ENCODE measurements at places on chromosomes 1 and 21. TPM values are rescaled to one million over a fixed set of nuclear protein-coding genes. Genes with fewer than 3 reads are reported as not detected.

KCNE2 gene
- not detected for total RNA-seq

DNA sequence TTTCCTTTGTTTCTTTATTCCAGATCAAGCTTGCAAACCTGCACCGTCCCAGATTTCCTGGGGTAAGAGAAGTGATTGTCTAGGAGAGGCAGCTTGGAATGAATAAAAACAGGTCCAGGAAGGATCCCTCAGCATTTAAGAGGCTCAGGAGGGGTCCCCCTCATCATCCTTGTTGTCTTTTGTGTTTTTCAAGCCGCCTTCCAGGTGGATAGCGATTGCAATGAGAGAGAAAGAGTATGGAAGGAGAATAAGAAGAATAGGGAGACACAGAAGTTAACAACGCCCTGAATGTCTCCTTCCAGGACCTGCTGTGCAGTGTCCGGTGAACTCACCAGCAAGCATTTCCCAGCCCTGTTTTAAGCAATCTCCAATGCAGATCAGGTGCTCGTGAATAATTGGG, 8.5 kb downstream of the ERG start:
- H3K4me1 ChIP-seq = peaks cover 19% of the 10 kb centered on the region
- H3K4me3 ChIP-seq = no peak overlapping the region
- no peaks in the 10 kb centered on the region for H3K27me3 ChIP-seq
- DNase-seq = no peak
- no peak overlapping the region for H3K27ac ChIP-seq

DNA sequence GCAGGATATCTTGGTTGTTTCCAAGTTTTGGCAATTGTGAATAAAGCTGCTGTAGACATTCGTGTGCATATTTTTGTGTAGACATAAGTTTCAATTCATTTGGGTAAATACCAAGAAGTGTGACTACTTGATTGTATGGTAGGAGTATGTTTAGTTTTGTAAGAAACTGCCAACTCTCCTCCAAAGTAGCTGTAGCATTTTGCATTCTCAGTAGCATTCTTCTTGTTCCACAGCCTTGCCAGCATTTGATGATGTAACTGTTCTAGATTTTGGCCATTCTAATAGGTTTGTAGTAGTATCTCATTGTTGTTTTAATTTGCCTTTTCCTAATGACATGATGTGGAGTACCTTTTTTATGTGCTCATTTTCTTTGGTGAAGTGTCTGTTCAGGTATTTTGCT, 38.6 kb upstream of the PLA2G4A start:
- H3K27me3 ChIP-seq = no peaks in the 10 kb centered on the region
- no peak for DNase-seq
- no peaks in the 10 kb centered on the region for H3K36me3 ChIP-seq
- no peak overlapping the region for H3K4me3 ChIP-seq

UBE2U gene
- 2.3 TPM for total RNA-seq

All from heart right ventricle (tissue), 16 donors.